GM20000 (cell line): ENCODE measurements at places on chromosomes 3 and 15.
A peak's percentile ranks its signal among the peaks of the same experiment; 100 is the strongest.

DNA sequence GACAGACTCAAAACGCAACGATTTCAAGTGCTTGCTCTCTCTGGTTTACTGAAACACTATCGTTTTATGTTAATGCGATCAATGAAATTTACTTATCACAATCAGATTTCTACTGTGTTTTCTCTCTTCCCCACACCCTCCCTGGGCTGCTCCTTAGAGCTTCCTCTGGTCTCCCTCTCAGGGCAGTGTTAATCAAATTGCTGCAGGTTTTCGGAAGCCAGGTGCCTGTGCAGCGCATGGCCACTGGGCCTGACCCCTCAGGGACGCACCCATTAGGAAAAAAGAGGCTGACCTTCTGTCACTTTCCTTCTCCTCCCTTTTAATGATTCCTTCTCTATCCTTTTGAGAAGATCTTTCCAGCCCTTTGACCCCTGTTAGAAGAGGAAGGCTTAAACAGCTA lies 134.5 kb upstream of the ONECUT1 start:
- DNase-seq, result no peak

- no peak for DNase-seq
Observed at GRCh38 chr3:38581774-38582173, 67.7 kb downstream of the SCN5A start.

DNA sequence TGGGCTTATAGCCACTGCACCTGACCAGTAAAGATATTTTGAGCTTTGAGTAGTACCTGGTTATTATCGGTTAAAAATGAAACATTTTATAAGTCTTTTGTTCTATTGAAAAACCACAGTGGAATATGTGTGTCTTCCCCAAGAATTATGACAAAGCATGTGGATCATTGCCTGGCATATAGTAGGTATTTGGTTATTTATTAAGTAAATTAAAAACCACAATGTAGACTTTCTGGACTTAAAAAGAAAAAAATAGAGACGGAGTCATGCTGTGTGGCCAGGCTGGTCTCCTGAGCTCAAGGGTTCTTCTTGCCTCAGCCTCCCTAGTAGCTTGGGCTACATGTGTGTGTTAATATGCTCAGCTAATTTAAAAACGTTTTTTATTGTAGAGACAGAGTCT lies 43.5 kb downstream of the UBE2E2 start:
- no peak for DNase-seq

GRCh38 chr3:39398700-39399099 lies 7.8 kb upstream of the RPSA start:
- DNase-seq, result no peak

DNA sequence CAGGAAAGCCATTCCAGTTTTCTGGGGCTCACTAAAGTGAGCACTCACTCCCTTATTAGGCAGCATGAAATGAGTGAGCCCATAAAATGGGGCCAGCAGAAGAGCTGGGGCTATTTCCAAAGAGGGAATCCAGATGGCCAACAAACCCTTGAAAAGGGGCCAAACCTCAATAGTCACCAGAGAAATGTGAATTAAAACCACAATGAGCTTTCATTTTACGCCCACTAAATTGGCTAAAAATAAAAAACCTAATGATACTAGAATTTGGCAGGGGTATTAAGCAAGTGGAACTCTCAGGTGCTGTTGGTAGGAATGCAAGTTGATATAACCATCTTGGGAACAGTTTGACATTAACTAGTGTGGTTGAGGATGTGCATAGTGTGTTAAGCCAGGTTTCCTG lies 42.1 kb upstream of the RAF1 start:
- no peak for DNase-seq

DNA sequence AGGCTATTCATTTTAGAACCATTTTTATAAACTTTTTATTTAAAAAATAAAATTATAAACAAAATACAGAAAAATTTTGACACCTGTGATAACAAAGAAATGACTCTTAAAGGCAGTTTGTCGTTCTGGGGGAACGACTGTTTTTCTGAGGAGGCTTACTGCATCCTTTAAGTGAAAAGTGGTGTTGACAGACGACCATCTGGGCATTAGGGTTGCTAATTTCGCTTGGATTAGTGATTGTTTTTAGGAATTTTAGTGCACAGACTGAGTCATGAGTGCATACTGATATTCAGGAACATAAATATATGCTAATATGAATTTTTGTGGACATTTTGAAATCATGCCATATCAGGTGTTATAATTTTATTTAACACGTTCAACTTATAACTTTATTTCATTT lies 28.5 kb downstream of the OSTN start:
- no peak for DNase-seq

DNA sequence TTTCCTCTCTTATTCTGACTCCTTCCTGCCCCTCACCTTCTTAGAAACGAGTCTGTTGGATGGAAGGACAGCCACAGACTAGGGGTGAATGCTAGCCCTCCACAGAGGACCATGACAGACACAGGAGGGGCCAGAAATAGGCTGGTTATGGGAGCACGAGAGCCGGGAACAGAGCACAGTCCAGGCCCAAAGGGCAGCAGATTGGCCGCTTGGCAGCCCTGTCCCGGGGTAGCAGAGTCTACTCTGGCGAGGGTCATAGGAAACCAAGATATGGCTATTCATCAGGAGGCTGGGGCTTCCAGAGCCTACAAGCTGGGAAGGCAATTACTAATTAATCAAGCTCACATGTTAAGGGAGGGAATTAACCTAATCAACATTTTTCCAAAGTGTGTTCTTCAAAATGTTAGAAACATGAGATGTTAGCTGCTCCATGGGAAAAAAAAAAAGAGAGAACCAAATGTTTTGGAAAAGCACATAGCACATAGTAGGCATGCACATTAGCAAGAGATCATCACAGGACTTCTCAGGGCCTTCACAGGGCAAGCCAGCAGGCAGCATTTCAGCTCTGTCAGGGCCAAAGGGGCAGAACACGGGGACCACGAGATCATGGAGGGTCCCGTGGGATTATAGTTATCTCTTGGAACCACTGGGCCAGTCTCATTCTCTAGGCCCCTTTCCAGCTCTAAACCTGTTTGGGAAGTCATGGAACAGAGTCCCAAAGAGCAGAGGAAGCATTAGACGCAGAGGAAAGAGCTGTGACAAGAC lies 13.3 kb downstream of the SEMA3G start:
- no peak for DNase-seq

- DNase-seq, result no peak
Observed at GRCh38 chr3:25338158-25338725, 89.8 kb upstream of the RARB start.

DNA sequence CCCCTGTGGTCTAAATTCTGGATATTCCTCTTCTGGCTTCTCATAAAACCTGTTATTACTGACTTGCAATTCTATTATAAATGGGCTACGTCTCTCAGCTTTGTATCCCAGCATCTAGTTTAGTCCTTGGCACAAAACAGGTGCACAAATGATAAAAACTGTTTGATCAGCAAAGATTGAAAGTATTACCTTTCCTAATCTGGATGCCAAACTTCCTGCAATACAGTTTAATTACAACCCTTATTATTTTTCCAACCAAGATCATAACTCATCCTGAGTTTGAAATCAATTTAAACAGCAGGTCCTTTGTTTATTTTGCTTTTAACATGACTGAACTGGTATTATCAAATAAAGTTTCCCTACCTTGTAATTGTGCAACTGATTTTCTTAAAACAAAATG lies 132.6 kb downstream of the ATP1B3 start:
- DNase-seq, result no peak

- no peak for DNase-seq
Observed at GRCh38 chr3:9080163-9080562, 116.9 kb upstream of the RAD18 start.

DNA sequence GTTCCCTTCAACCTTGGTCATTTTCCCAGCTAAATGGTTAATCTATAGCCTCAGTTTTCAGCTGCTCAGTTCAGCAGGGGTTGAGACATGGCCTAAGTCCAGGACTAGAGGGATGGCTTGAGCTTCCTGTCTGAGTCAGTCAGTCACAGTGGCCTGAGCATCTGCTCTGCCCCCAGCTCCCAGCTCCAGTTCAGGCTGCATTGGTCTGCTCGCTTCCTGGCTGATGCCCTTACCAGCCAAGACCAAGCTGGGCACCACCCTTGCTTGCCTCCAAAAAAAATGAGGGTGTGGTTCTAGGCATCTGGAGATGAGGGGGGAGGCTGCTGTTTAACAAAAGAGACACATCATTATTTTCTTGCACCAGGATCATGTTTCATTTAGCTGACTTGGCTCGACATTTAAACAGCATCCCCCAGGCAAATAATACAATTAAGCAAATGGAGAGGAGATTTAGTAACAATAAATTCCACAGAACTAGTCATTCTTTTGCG lies 70.7 kb downstream of the WNT5A start:
- DNase-seq, result no peak

DNA sequence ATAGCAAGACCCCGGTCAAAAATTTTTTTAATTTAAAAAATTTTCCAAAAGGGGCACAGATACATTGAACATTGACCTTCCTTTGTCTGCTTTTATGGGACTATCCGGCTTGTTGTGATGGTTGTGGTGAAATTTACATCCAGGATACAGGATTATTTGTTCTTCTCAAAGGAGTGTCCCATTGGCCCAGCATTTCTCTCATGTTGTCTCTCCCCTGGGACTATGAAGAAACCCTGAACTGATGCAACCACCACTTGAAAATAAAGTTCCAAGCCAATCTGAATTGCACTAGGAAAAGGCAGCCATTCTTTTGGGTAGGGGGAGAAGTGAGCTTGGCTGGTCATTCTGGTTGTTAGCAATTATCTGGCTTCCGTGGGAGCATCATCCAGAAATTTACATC lies 58.4 kb downstream of the PPARG start:
- no peak for DNase-seq

- peak; percentile 34 for DNase-seq
Observed at GRCh38 chr15:80210611-80211573, 41.1 kb downstream of the CTXND1 start.

DNA sequence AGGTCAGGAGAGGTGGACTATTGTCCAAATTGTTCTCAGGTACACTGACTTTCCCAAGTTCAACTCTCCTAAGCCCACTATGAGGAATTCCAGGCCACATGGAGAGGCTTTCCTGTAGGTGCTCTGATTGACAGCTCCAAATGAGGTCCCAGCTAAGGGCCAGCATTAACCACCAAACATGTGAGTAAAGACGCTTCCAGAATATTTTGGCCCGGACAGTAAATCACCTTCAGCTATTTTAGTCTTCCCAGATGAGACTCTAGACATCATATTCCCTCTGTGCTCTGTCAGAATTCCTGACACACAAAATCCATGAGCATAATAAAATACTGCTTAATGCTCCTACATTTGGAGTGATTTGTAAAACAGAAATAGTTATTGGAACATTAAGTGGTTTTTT lies 135.5 kb downstream of the TGFBR2 start:
- DNase-seq, result no peak

DNA sequence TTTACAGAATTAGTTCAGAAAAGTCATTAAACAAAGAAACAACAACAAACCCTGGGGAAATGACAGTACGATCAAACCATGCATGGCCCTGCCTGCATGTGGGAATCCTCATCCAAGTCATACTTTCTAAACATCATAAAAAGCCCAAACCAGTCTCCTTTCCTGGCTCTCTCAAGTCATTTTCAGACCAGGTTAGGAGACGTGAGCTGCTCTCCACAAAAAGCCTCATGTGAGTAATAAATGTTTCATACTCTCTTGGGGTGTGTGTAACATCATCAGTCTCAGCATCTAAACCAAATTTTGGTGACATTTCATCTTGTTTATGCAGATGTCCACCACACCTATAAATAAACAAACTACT lies 18.9 kb downstream of the GREM1 start:
- no peak for DNase-seq

- peak; percentile 58 for DNase-seq
Observed at GRCh38 chr3:172332256-172333041, 115.8 kb downstream of the GHSR start.

DNA sequence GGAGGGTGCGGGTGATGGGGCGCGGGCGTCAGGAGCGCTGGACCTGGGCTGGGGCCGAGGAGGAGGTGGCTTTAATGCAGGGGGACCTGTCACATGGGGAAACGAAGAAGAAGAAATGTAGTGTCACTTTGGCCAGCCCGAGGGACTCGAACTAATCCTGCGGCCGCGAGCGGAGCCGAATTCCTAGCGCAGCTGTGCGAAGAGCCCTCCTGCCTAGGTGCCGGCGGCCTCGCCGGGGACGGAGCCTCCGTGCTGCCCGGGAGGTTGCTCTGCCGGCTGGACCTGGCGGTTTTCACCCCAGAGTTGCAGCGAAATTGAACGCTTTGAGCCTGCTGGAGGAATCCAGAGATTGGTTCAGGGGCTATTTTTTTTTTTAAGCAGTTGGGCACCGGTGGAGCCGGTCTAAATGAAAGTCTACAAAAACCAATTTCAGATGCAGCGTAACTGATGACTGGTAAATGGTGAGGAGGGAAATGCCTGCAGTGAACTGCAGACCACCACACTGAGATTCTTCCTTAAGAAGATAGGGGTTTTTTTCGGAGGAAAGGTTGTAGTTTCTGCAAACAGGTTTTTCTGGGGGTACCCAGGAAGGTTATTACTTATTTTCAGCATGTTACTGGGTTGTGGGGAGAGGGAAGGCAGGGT lies 662 bp downstream of the TMEM108 start:
- DNase-seq, result peak; percentile 35

DNA sequence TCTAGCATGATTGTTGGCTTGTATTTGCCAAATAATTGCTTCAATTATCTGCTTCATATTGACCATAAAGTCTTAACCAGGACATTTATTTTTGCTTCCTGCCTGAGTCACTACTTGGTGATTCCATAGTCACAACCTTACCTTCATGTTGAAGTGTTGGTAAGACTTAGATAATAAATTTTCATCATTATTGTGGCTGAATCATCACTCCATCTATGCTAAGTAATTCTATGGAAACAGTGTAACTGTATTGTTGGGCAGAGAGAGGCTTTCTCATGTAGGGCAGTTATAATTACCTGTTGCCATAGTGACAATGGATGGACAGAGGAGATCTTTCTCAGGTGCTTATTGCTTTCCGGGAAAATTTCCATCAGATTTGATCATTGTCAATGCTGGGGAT lies 330.7 kb upstream of the LRRC3B start:
- no peak for DNase-seq

- no peak for DNase-seq
Observed at GRCh38 chr3:123346021-123346420, 102.9 kb downstream of the ADCY5 start.

DNA sequence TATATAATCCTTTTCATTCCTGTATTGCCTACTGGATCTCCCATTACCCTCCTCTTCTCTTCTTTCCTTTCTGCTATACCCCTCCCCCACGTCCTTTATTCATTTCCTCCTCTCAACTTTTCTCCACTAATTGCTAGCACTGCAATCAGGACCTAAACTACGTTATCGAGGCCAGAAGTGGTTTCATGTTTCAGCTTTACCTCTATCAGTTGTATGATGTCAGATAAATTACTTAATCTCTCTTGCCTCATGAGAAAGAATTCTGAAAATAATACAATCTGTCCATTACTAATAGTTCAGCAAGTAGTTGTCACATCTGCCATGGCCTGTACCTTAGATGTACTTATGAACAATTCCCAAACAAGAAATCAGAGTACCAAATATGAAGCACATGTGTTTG lies 10.6 kb downstream of the POPDC2 start:
- no peak for DNase-seq

DNA sequence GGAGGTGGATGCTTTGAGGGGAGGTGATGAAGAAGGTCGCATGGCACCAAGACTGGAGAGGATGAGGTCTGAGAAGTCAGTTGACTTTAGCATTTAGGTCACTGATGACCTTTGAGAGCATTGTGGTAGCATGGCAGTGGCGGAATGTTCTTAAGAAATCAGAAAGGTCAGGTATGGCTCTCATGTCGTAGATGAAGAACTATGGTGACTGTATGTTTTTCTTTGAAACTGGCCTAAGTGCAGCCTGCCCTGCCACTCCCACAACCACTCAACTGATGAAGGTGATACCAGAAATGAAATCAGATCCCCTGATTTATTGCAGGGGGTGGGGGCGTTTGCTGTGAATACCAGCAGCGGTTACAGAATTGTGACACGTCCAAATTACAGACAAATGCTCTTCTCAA lies 102.6 kb downstream of the ITPR1 start:
- no peak for DNase-seq
